NCI-H526 (cell line): ENCODE measurements at places on chromosomes 16 and 17.

GRCh38 chr17:67528751-67529436 is 151.8 kb downstream of the PITPNC1 start:
- DNase-seq, result peak; percentile 84

DNA sequence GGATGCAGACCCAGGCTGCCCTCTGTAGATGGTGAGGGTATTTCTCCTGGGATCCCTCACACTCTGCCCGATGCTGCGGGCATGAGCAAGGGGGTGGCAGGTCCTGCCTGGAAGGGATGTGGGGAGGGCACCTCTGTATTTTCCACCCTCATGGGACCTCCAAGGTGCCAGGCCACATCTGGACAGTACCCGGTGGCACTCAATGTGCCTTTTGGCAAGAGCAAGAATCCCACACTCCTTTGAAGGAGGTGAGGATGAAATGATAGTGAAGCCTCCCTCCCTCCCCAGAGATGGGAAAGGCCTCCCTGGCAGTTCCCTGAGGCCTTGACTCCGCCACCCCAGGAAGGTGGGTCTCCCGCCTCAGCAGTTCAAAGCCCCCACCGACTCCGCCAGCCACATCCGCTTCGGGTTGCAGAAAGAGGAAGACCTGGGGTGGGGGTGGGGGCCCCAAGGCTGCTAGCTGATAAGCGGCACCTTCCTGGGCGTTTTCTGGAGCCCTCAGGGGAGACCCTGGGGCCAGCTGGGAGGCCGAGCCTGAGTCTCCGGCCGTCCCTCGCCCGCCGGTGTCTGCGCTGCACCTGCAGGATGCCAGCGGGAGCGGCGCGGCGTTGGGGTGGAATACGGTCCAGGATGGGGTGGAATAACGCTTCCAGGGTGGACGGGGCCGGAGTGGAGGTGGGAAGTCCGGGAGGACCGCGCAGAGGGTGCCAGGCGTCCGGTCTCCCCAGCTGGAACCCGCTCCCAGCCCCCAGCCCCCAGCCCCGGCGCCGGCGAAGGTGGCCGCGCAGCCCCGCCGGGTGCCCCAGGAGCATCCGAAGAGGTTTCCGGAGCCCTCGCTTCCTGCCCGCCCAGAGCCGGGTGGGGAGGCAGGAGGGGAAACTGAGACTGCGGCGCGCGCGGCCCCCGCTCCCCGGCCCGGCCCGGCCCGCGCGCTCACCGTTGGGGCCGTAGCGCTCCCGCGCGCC is 718 bp downstream of the ATP2A3 start:
- no peak for DNase-seq

DNA sequence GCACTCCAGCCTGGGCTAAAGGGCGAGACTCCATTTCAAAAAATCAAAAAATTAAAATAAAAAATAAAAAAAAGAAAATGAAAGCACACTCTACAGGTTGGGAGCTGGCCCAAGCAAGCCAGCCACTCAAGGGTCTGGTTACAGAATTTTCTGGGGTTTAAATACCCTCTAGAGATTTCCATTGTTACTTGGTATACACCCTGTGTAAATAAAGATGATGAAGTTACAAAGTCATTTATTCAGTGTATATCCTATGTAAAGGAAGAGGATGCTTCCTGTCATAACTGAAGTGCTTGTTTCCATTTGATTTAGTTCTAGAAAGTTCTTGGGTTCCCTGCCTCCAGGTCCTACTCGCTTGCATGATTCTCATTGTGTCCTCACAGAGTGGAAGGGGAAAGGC is 79.9 kb upstream of the C17orf78 start:
- DNase-seq, result no peak

DNA sequence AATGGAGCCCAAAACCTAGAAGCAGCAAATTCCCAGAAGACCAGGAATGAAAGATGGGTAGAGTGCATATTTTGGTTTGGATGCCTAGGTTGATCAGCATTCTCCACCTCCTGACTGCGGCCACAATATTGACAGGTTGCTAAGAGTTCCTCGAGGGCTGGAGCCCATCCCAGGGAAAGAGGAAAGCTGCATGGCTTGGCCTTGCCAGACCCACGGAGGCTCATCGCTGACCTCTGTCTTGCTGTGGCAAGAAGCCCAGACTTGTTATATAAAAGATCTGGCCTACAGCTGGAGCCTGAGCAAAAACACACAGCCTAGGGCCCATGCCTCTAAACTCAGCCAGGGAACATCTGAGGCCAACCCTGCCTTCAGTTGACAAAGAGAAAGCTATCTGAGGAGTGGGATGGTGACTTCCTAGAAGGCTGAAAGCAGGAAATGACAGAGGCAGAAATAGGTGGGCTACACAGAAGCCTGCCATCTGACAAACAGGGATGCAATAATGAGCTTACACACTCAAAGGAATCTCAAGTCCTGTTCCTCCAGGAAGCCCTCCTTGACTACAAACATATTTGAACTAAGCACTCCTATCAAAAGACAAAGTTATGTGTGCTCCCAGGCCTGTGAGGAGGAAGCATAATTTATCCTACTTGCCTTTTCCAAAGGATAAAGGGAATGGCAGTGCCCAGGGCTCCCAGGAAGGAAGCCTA is 22.5 kb upstream of the SLC35B1 start:
- no peak for DNase-seq

DNA sequence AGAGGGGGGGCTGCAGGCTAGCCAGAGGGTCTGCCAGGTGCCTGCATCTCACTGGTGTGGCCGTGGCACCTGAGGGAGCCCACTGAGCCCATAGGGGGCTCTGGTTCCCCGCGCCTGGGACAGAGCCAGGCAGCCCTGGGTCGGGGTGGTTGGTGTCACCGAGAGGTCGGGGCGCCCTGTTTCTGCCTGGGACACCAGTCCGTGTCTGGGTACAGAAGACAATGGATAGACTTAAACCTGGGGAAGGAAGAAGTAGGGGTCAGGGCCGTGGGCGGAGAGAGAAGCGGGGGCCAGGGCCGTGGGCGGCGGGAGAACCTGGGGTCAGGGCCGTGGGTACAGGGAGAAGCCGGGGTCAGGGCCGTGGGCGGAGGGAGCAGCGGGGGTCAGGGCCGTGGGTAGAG is 3.0 kb downstream of the RFNG start:
- DNase-seq, result no peak

DNA sequence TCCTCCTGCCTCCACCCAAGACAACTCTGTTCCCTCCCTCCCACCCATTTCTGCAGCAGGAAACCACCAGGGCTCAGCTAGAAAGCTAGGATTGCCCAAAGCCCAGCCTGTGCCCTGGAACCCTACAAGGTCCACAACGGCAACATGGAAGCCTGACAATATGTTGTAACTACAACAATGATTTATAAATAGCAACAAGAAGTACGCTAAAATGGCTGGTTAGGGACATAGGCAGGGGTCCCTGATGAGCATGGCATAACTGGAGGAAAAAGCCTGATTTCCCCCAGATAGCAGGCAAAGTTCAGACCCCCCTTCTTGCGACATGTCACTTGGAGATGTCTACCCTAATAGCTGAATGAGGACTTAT is 6.6 kb downstream of the ST3GAL2 start:
- DNase-seq, result no peak

GRCh38 chr17:39022924-39023323 is 55.7 kb upstream of the FBXO47 start:
- no peak for DNase-seq

- no peak for DNase-seq
Observed at GRCh38 chr16:26830428-26831127, 236.1 kb upstream of the C16orf82 start.

DNA sequence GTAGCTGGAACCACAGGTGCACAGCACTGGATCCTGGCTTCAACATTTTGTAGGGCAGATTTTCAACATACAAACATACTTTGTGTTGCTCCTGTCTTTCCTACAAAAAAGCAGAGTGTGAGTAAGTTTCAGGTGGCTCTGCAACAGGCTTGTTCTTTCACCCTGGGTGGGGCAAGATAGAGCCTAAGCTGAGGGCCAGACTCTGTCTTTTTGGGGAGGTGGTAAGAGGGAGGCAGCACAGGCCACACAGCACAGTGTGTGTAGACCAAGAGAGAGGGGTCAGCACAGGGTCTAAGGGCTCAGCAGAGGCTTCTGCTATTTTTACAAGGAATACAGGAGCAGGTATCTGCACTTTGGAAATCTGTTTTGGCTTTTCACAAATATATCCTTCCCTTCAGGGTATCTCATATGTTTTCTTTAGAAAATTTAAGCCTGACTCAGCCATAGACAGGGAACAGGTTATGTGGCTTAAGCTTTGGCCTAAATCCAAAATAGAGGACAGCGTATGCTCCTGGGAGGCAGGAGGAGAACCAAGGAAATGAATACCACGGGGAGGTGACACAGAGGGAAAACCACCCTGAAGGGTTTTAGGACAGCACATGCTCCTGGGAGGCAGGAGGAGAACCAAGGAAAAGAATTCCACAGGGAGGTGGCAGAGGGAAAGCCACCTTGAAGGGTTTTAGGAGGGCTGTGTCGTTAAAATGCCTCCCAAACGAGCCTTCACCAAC is 21.6 kb downstream of the EMC8 start:
- DNase-seq, result no peak

DNA sequence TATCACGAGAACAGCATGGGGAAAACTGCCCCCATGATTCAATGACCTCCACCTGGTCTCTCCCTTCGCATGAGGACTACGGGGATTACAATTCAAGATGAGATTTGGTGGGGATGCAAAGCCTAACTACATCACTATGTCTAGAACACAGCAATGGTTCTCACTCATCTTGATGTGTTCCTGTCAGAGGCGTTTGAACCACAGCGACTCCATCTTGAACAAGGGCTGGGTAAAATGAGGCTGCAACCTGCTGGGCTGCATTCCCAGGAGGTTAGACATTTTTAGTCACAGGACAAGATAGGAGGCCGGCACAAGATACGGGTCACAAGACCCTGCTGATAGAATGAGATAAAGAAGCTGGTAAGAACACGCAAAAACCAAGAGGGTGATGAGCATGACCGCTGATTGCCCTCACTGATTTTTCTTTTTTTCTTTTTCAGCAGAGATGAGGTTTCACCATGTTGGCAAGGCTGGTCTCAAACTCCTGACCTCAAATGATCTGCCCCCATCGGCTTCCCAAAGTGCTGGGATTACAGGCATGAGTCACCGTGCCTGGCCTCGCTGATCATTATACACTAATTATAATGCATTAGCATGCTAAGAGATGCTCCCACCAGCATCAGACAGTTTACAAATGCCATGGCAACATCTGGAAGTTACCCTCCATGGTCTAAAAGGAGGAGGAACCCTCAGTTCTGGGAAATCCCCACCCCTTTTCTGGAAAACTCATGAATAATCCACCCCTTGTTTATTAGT is 3.0 kb upstream of the PPY start:
- no peak for DNase-seq

- DNase-seq, result no peak
Observed at GRCh38 chr17:81449351-81449750, 54.1 kb downstream of the BAHCC1 start.

GRCh38 chr16:27759301-27759871 is 209.4 kb downstream of the KATNIP start:
- DNase-seq, result no peak

DNA sequence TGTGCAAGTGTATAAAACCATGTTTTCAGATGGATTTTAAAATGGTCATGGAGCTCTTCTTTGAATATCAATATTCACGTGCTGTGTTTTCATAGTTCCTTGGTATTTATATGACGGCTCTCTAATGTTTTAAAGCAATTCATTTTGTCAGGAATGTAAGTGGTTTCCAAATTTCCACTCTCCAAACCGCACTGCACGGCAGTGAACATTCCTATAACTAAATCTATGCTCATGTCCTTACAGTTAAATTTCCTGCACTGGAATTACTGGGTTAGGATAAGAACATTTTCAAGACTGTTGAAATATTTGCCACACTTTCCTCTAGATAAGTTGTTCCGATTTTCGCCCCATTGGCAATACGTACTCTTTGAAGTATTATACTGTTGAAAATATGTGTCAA is 398.9 kb downstream of the PMP22 start:
- DNase-seq, result no peak

DNA sequence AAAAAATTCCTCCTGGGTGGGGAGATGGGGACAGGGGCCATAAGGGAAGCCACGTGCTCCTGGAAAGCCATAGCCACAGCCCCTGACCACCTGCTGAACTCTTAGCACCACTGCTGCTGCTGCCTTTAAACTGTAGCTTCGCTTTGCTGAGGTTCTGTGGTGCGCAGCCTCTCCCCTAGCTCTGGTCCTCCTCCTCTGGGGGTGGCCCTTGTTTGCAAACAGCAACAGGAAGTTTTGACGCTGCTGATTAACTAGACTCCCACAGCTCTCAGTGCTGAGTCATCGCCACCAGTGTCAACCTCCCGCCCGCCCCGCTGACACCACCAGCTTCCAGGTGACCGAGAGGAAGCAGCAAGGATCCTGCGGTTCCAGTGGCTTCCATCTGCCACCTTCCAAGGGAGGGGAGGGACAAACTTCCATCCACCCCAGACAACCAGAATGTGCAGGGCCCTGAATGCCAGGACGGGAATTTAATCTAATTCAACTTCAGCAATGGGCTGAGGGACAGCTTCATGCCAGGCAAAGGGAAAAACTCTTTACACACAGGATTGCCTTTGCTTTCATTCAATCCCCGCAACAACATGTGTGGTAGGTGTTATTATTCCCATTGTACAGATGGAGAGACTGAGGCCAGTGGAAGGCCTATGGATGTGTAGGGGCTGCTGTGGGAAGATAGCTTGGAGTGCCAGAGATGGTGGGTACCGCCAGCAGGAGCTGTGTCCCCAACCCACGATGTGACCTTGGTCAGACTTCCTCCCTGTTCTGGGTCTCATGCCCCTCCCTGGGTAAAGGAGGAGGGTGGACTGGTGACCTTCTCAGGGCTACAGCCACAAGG is 8.1 kb upstream of the KIFC3 start:
- DNase-seq, result no peak

- no peak for DNase-seq
Observed at GRCh38 chr17:80294210-80294609, 33.6 kb downstream of the RNF213 start.

DNA sequence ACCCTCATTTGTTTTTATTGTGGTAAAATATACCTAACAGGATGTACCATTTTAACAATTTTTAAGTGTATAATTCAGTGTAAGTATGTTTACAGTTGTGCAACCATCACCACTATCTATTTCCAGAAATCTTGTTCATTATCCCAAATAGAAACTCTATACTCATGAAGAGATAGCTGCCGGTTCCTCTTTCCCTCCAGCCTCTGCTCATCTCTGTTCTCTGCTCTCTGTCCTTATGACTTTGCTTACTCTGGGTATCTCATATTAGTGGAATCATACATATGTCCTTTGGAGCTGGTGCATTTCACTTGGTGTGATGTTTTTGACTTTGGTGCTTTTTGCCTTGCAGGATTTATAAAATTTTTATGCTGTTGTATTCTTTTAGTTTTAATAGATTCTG is 19.4 kb downstream of the CYLD start:
- DNase-seq, result no peak

DNA sequence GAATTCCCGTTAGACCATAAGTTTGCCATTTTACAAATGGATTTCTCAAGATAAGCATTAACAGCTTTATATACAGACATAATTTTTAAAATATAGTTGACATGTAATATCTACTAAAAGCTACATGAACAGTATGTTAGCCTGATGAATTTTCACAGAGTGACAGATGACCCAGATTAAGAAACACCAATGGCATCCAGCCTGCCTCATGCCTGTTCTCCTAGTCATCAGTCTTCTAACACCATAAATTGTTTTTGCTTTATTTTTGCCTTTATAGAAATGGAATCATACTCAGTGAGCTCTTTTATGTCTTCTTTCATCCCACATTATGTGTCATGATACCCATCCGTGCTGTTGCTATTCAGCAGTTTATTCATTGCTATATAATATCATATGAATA is 80.0 kb downstream of the ATF7IP2 start:
- DNase-seq, result no peak
